ENCODE measurements at places on chromosomes 4 and X. TPM values are rescaled to one million over a fixed set of nuclear protein-coding genes. Genes with fewer than 3 reads are reported as not detected.

The HPGD gene
- total RNA-seq, result 1.6 TPM

The GPM6B gene
- total RNA-seq, result not detected

The GAB3 gene
- 8.6 TPM for total RNA-seq

The TCP11X2 gene
- not detected for total RNA-seq
